Amniotic epithelial cell (primary cell): ENCODE measurements at places on chromosomes 4 and X.
A peak's percentile ranks its signal among the peaks of the same experiment; 100 is the strongest.

GRCh38 chr4:1315836-1316536, 26.3 kb downstream of the MAEA start:
- no peak for DNase-seq

DNA sequence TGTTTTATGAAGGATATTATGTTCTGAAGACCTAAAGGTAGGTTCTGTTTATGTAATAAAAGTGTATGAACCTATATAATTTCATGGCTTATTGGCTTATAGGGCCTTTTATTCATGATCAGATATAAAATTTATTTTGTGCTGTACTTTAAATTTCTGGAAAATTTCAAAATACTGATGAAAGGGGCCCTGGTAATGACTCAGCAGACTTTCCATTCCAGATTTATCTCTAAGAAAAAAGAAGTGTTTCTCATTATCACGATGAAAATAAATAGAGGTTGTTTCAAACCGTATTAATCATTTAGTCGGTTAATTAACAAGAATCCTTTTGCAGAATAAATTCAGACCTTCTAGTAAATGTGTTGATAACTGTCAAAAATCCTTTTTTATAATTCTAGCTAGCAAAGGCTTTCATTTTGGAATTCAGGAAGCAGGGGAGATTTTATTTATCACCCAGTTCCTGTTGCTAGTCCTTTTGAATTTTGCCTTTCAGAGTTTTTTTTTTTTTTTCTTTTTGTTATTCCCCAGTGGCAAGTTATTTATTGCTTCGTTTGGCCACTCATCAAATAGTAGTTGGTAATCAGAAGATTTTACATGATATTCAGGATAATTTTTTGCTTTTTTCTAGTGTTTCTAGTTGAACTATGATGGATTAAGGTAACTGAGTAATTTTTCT, 5.4 kb upstream of the TAPT1 start:
- peak; percentile 19 for DNase-seq

DNA sequence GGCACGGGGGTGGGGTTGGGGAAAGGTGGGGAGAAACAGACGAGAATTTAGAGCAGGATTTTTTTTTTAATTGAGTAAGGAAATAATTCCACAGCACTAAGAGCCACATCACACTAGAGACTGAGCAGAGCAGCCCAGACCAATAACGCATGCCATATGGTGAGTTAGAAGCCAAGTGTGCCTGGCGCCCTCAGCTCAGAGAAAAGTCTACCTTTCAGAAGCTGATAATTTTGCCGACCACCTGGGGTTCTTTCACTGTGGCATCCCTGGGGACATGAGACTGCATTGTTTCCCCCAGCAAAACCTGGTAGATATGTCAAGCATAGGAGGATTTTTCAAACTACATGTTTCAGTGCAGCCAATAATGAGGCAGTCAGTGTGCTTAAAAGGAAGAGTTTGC, 516.8 kb downstream of the SMARCA1 start:
- no peak for DNase-seq

DNA sequence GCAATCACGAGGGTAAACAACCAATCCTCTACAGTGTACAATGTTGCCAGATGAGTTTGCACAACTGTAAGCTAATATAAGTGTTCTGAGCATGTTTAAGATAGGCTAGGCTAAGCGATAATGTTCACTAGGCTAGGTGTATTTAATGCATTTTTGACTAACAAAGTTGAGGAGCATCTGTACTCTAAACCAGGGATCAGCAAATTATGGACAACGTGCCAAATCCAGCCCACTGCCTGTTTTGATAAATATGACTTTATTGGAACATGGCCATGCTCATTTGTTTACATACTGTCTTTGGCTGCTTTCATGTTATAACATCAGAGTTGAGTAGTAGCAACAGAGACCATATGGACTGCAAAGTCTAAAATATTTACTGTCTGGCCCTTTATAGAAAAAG, 46.3 kb upstream of the ARHGEF6 start:
- no peak for DNase-seq

- DNase-seq: no peak
Measured at GRCh38 chrX:75609406-75609805, 86.6 kb upstream of the ZDHHC15 start.

DNA sequence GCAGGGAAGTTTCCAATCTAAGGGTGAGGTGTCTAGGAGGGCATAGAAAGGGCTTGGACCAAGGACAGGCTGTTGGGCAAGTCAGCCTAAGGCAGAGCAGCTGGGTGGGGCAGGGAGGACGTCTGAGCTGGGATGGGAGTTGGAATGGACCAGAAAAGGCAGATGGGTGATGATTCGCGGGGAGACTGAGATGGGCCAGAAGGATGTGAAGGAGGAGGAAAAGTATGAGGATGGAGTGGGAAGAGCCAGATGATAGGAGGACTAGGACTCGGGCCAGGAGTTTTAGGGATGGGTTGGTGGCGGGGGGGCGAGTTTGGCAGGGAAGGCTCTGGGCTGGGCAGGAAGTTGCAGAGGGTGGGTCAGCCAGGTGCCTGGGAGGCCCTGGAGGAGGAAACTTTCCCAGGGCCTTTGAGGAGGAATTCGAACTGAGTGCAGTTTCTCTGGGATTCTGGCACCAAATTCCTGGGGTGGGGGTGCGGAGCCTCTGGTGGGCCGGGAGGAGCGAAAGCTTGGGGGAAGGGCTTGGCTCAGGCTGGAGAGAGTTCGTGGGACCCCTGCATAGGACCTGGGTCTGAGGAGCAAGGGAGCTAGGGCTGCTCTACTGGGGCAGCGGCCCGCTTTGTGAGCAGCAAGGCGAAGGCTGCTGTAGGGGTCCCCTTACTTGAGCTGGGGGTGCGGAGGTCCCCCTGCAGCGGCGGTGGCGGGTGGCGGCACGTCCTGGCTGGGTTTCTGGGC, 8.7 kb upstream of the TIMP1 start:
- peak; percentile 60 for DNase-seq

DNA sequence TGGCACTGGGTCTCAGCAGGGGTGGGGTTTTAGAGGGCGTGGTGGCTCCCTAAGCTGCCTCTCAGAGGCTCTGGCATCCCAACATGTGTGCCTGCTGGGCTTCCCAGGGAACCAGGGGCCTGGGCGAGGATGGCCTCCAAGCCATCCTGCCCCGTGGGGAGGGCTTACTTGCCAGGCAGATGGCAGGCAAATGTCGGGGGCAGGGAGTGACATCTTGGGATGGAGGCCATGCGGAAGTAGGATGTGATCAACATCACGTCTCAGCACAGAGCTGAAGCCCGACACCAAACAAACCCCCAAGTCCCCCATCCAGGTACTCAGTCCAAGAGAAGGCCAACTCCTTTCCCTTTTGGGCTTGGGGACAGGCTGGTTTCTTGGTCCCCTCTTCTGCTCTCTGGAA, 4.7 kb downstream of the L1CAM start:
- no peak for DNase-seq

GRCh38 chrX:152926923-152927322, 29.1 kb downstream of the ZNF185 start:
- DNase-seq: no peak

GRCh38 chrX:129188231-129188630, 335.1 kb downstream of the SMARCA1 start:
- DNase-seq: no peak

DNA sequence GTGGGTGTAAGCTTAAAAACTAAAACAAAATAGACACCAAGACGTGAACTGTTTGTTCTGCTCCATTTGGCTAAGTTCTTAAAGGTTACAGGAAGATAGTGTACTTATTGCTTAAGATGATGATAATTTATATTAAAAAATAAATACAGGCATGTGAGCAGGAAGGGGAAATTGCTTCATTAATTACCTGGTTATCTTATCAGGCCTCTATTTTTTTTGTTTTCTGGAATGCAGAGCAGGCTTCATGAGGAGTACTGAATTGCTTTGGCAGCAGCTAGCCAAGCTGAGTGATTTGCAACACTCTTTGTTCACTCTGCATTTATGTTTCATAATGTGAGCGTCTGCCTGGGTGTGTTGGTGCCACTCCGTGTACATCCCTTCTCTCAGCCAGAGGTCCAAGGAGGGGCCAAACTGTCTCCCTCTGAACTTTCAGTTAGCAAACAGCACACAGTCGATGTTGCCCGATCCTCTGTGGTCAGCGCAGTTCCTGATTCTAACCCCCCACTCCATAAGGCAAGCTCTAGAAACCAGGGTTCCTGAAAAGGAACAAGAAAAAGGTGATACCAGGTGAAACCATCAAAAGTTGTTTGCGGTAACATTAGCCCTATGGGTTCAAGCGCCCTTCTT, 348.2 kb downstream of the SPRY1 start:
- DNase-seq: peak; percentile 100

- DNase-seq: no peak
Measured at GRCh38 chr4:128682942-128683666, 126.4 kb upstream of the JADE1 start.

DNA sequence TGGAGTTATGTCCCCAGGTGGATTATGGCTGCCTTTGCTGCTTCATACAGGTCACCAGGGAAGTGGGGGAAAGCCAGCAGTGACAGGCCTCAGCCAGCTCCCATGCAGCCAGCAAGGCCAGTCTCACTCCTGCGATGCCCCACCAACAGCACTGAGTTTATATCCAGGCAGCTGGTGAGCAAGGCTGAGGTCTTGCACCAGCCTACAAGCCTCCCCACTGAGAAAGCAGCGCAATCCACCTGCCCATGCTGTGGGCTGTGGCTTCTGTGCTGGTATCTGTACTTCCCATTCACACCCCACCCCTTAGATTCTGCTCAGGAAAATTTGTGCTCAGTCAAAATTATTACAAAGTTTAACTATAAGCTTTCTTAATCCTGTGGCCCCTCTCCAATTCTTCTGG, 153.5 kb downstream of the HHIP start:
- no peak for DNase-seq

GRCh38 chr4:47493238-47494123, 8.4 kb downstream of the ATP10D start:
- DNase-seq: no peak

DNA sequence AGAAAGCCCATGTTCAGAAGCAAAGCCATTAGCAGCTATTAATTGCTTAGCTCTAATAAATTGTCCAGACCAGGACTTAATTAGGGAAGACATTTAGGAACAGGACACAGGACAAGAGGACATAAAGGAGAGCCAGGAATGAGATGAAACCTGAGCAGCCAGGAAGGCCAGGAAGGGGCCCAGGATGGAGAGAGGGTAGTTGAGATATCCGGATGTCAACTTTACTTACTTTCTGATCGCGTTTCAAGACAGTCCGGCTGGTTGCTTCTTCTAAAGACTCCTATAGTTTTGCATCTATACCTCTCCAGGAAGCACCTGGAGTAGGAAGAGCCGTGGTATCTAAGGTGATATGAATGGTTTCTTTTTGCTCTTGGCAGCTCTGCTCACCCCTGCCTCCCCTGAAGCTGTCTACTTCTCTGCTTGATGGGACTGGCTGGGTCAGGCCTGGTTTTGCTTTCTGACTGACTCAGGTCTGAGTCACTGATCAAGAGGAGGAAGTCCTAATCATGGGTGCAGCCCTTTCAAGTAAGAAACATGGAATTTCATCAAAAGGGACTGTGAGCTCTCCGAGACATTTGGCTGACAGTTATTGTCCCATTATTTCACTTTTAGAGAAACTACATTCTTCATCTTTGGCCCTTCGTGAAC, 733.3 kb downstream of the RPA4 start:
- DNase-seq: peak; percentile 57

DNA sequence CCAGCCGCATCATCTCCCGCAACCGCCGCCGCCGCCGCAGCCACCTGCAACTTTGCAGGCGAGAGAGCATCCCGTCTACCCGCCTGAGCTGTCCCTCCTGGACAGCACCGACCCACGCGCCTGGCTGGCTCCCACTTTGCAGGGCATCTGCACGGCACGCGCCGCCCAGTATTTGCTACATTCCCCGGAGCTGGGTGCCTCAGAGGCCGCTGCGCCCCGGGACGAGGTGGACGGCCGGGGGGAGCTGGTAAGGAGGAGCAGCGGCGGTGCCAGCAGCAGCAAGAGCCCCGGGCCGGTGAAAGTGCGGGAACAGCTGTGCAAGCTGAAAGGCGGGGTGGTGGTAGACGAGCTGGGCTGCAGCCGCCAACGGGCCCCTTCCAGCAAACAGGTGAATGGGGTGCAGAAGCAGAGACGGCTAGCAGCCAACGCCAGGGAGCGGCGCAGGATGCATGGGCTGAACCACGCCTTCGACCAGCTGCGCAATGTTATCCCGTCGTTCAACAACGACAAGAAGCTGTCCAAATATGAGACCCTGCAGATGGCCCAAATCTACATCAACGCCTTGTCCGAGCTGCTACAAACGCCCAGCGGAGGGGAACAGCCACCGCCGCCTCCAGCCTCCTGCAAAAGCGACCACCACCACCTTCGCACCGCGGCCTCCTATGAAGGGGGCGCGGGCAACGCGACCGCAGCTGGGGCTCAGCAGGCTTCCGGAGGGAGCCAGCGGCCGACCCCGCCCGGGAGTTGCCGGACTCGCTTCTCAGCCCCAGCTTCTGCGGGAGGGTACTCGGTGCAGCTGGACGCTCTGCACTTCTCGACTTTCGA, 654 bp downstream of the ATOH1 start:
- DNase-seq: peak; percentile 4

GRCh38 chr4:8205749-8206611, 6.9 kb downstream of the SH3TC1 start:
- peak; percentile 52 for DNase-seq
